ENCODE measurements at places on chromosomes 12 and 14.

DNA sequence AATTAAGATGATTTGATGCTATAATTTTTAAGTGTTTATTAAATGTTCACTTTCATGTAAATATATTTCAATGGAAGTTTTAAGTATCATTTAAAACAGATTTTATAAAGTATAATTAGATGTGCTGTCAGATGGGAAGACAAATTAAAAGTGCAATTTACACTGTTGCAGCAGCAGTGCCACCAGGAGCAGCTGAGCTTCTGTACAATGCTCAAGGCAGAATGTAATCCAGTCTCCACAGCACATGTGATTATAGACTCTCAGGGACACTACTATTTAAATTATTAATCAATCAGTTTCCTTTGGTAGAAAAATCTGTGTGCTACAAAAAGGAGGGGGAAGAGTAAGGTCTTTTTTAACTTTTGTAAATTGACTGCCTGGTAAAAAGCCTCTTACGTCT, 285.7 kb upstream of the USP15 start:
- DNase-seq, result no peak

DNA sequence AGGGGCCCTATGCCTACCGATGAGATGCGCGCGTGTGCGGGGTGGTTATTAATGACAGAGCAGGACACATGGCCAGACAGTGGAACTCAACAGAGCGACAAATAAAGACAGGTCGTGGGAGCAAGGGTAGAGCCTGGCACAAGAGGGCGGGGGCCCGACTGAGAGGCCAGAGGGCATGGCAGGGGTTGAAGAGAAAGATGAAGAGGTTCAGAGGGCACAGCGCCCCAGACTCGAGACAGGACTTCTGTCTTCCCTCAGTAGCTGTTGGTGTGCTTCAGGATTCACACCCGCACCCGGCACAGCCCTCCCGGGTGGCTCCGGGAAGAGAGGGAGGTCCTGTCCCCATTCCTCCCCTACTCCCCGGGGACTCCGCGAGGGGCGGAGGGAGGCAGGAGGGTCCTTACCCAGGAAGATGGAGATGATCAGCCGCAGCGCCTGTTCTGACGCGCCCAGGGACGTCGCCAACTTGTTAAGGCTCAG, 366 bp downstream of the LPCAT3 start:
- no peak for DNase-seq

DNA sequence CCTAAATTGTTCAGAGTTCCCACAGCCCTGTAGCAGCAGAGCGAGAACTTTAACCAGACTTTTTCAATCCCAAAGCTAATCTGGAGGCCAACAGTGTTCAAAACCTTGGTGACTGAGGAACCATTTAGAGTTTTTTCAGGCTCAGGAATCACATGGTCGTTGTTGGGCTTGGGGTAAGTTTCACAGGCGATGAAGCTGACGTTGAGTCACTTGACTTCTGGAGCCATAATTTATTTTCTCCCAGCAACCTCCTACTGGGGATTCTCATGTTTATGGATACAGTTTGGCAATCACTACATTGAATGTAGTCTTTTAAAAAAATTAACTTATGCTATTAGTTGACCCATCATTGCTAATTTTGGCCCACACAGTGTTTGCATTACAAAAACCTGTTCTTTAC, 34.5 kb downstream of the SSPN start:
- no peak for DNase-seq

- no peak for DNase-seq
Observed at GRCh38 chr14:23629832-23630396, 6.2 kb upstream of the DHRS2 start.
